Caudate nucleus (tissue), 63 donors: ENCODE measurements at places on chromosomes 16 and 17.

DNA sequence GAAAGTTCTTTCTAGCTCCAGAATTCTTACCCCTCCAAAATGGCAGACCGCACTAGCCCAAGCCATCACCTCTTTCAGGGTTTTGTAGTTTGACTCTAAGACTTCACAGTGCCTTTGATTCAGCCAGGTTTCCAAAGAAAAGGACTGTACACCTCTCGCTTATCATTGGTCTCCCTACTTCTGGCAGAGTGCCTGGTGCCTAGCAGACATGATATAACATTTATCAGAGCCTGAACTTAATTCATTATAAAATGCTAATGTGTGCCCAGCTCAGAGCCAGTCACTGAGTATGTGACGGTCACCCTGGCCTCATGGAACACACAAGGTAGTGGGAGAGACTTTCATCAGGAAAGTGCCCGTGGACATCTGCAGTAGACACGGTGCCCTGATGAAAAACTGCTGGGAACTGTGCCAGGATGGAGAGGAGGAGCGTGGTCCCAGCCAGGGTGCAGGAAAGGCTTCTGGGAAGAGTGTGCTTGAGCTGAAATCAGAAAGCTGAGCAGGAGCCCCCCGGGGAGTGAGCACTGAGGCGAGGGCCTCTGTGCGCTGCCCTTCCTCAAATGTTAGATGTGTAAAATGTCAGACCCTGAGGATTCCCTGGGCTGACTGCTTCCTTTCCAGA lies 34.3 kb upstream of the LGALS9 start:
- no peak for DNase-seq

DNA sequence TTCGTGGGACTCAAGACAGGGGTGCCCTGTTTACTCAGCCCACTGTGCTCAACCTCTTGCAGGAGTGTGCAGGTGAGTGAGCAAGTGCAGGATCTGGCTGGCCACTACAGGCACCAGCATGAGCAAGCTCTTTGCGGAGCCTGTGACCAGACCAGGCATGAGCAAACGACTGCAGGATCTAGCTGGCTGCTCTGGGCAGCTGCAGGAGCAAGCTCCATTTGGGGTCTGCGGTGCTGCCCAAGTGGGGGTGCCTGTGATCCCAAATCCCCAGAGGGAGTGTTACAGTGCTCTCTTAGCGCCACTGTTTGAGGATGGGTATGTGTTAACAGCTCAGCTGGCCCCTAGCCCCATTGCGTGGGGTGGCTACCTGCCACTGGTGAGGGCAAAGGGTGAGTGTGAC lies 2.4 kb downstream of the USP6 start:
- no peak for DNase-seq

- DNase-seq, result no peak
Observed at GRCh38 chr17:14204084-14204483, 32.6 kb downstream of the CDRT15 start.

- no peak for DNase-seq
Observed at GRCh38 chr16:27226476-27226875, 23.1 kb downstream of the KDM8 start.

- peak; percentile 79 for DNase-seq
Observed at GRCh38 chr17:43024407-43025289, at the start of gene RND2. Gene RND2 (plus strand): TSS chr17:43025231. CDS start chr17:43025348, 117 bp downstream.

DNA sequence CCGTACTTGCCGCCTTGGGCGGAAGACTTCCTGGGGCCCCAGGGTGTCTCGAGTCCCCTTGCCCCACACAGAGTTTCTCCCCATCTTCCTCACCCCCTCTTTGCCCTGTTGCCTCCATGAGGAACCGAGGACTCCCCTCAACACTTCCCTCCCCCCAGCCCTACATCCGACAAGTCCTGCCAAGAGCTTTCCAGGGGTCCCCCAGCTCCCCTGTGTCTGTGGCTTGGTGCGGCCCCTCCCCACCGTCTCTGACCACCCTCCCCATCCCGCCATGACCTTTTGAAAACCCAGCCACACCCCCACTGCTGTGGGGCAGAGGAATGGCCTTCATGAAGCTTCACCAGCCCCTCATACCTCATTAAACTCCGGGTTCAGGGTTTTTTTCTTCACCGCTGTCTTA lies 11.4 kb downstream of the SCGB1C2 start:
- DNase-seq, result no peak

DNA sequence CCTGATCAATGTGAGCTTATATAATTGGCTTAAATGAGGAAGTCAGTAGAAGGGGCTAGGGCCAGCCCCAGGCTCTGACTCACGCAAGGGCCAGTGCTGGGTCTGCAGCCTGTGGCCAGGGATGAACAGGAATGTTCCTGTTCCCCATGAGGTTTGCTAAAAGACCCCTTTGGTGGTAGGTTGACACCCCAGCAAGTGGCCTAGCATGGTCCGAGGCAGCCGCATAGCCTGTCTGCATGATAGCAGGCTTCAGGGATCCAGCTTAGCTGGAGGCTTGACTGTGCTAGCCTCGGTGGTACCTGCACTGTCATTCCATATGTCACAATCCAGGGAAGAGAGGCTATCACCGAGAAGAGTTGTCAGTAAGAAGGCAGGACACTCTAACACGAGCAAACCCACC lies 23.5 kb downstream of the TRIM25 start:
- DNase-seq, result no peak
